ENCODE measurements at places on chromosomes 12 and 14.

DNA sequence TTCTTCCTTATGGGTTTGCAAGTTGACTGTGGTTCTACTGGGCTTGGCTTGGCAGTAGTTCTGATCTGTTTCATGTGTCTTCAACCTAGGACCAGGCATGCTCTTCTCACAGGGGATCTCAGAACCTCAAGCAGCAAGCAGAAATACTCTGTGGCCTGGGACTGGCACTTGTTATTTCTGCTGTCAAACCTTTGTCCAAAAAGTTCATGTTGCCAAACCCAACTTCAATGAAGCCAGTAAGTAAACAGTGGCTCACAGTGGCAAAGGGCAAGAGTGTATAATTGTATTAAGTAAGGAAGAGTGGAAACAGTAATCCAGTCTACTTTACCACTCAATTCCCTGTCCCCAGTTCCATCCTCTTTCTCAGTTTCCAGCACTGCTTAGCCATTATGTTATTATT is 15.7 kb upstream of the HMGA2 start:
- no peak for DNase-seq

DNA sequence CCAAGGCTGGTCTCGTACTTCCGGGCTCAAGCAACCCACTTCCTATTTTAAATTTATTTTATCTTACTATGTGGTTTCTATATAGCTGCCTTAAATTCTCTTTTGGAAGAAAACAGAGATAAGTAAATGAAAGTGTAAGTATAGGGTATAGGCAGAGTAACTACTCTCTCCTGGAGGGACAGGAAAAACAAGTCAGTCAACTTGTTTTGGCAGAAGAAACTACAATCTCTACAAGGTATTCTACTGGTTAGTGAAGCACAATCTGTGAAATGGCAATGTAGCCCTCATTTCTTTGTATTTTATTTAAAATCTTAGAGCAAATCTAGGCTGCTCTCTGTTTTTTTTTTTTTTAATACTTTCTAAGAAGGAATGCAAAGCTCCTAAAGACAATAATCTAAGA is 55.4 kb downstream of the UBR7 start:
- no peak for DNase-seq

DNA sequence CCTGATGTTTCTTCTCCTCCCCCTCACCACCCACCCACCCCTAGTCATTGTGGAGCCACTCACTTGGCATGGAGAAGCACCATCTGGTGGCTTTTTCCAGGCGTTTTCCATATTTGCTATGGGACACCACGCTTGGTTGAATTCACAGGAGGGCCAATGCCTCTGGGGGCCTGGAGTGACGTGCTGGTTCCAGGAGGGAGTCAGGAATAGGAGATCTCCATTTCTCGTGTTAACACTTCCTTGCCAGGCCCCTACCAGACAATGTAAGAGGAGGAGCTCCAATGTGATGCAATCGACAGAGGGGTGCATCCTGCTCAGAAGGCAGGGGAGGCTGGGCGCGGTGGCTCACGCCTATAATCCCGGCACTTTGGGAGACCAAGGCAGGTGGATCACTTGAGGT is 21.6 kb upstream of the TESC start:
- no peak for DNase-seq

- peak; percentile 65 for DNase-seq
Observed at GRCh38 chr12:5172886-5173285, 129.2 kb downstream of the KCNA5 start.

- DNase-seq: no peak
Observed at GRCh38 chr12:68354977-68355541, 22.9 kb upstream of the MDM1 start.

- DNase-seq: no peak
Observed at GRCh38 chr14:31244626-31245025, 37.0 kb upstream of the HECTD1 start.

Measured in RPMI8226 (cell line).